ENCODE measurements at places on chromosomes 12 and 14.

- no peak for DNase-seq
Observed at GRCh38 chr14:30482276-30482675, 76.7 kb upstream of the G2E3 start.

DNA sequence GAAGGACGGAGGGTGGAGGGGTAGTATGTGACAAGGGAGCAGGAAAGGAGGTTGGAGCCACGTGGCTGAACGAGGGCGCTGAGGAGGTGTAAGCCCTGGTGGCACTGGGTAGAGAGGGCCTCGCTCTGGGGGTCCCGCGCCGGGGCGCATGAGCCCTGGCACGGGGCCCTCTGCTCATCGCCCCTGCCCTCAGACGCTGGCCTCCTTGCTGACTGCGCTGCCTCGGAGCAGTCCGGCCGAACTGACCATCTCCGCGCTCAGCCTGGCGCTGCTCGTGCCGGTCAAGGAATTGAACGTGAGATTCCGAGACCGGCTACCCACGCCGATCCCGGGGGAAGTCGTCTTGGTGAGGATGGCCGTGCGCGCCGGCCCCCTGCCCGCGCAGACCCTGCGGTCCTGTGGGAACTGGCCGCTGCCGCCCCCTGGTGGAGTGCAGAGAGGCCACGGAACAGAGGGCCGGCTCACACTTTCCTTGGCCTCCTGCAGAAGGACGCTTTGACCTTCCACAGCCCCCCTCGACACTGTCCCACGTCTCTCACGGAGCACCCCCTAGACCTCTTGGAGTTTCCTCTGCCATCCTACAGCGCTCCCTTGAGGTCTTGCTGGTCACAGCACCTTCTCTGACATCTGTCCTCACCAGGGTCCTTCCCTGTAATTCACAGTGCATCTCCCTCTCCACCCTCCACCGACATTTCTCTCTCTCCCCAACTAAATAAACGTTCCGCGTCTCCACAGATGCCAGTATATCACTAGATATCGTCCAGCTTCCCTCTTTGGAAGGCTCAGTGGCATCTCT is 10.5 kb downstream of the ARHGEF25 start:
- DNase-seq, result peak; percentile 54

DNA sequence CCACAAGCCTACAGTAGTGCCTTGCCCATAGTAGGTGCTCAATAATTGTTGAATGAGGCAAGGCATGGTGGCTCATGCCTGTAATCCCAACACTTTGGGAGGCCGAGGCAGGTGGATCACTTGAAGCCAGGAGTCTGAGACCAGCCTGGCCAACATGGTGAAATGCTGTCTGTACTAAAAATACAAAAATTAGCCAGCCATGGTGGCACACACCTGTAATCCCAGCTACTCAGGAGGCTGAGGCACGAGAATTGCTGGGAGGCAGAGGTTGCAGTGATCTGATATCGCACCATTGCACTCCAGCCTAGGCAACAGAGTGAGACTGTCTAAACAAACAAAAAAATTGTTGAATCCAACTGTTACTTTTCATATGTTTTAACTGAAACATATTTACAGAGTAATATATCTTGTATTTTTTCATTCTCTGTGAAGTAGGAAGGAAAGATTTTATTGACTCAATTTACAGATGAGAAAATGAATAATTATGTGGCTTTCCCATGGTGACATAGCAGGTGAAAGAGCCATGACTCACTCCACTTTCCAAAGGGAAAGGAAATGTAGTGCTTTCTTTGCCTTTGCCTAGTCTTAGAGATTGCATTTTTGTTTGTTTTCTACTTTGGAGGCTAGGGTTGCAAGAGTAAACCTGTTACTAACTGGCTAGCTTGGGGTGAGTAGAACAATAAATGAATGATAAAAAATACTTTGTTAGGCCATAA is 95.4 kb upstream of the SLC38A4 start:
- no peak for DNase-seq

GRCh38 chr14:55938249-55938791 is 179.9 kb upstream of the PELI2 start:
- no peak for DNase-seq

- DNase-seq, result no peak
Observed at GRCh38 chr12:54584128-54584527, 4.3 kb downstream of the PPP1R1A start.

GRCh38 chr14:106109337-106109736 is 583.0 kb downstream of the TMEM121 start:
- no peak for DNase-seq

- DNase-seq, result no peak
Observed at GRCh38 chr14:20477211-20477876, 8.1 kb downstream of the PNP start.

DNA sequence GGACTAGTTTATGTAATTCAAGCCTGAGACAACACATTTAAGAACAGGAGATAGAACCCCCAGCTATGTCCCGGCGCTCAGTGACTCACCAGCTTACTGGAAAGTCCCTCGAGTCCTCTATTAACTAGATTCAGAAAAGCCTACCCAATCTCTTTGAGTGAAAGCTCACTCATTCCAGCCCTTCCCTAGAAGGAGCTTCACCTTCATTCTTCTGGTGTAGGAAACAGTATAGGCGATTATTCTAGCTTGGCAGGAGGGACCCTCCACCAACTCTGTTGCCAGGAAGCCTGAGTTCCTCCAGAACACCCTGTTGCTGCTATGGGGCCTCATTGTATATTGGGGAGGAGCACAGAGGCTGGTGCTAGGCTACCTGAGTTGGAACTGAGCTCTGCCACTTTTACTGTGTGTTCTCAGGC is 57.2 kb upstream of the AEBP2 start:
- peak; percentile 11 for DNase-seq

All from stimulated activated CD4-positive, alpha-beta T cell treated with anti-CD3 and anti-CD28 coated beads, Interleukin-15, amount 100 ng/mL, for 1 hour (primary cell).